CD4-positive, alpha-beta T cell treated with Interleukin-17A for 1 hour (primary cell): ENCODE measurements at places on chromosomes 6 and 20.

GRCh38 chr20:61310954-61311353 is 58.9 kb downstream of the CDH4 start:
- no peak for DNase-seq

DNA sequence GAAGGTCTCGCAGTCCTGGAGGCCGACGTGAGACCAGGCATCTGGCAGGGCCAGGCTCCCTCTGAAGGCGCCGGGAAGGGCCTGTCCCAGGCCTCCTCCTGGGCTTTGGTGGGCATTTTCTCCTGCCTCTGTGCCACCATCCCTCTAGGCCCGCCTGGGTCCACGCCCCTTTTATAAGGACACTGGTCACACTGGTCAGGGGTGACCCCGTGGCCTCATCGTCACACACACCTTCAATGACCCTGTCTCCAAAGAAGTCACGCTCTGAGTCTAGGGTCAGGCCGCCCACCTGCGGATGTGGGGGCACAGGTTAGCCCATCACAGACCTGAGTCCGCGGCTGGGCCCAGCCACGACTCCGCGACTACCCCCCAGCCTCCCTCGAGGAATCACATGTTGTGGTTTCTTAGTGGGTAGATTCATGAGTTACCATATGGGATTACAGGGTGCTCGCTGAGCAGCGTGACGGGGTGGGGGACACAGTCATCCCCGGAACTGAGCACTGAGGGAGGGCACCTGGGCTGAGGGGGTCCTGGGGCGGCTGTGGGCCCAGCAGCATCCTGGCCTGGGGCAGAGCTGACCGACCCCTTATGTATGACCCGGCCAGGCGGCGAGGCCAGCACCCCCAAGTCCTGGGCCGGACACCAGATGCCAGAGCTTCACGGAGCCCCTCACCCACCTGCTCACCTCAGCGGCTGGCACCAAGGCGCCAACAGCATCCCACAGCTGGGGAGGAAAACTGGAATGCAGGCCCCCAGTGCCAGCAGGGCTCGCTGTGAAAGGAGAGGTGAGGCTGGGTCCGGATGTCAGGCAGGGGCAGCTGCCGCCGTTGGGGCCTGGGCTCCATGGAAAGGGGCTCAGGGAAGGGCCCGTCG is 115.9 kb downstream of the DLL1 start:
- DNase-seq: no peak

DNA sequence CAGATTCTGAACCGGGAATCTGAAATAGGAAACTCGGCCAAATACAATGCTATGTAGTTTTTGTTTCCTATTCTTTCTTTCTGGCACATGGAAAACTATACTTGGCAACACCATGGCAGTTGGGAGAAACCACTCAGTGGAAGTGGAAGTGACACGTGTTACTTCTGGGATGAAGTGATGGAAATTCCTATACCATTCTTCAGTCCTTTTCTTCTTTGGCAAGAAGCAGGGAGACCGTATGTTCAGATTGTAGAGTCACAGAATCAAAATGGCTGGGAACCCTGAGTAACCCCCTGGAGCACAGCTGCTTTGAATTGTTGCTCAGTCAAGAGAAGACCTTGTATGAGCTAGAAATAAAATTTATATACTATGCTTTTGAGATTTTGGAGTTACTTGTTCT is 18.8 kb upstream of the TINAG start:
- DNase-seq: no peak

GRCh38 chr6:163369141-163369540 is 45.4 kb upstream of the QKI start:
- no peak for DNase-seq

DNA sequence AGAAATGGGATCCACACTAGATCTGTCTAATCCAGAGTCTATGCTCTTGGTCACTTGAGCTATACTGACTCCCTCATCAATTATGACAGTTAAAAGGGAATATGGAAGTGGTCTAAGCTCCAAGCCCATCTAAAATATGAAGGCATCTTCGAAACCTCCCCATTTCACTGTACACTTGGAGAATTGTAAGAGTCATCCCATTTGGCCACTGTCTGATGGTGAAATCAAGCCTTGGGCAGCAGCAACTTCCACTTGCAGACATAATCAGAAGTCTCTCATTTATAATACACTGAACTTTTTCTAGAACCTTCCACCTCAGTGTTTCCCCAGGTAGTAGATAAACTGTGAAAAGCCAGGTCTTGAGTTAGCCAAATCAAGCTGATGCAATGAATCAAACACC is 26.3 kb upstream of the UBR2 start:
- DNase-seq: no peak
